Liver (tissue), 10 donors: ENCODE measurements at places on chromosomes 5 and 9. TPM values are rescaled to one million over a fixed set of nuclear protein-coding genes. Genes with fewer than 3 reads are reported as not detected.

The PCDHGA1 gene
- total RNA-seq, result 0.05 TPM

The ADGRD2 gene
- not detected for total RNA-seq

The SOX30 gene
- total RNA-seq, result not detected

The NDST1 gene
- 39.5 TPM for total RNA-seq

The CATSPER3 gene
- total RNA-seq, result 0.33 TPM

The KCNV2 gene
- total RNA-seq, result not detected

The VLDLR gene
- total RNA-seq, result 0.70 TPM

DNA sequence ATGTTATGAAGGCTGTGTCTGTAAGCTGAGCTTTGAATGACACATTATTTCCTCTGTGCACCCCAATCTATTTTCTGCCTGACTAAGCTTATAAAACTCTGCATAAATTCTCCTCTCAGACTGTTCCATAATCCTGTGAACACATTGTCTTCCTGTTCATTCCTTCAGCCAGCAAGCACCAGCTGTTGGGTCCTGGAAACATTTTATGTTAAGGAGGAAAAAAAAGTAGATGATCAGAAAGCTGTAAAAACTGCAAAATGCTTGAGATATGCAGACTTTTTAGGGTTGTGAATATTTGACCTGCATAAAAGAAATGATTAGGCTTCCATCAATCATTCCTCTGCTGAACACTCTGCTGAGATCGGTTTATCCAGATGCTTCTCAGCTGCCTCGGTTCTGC, 1246.0 kb upstream of the DMAC1 start:
- no peak for DNase-seq

DNA sequence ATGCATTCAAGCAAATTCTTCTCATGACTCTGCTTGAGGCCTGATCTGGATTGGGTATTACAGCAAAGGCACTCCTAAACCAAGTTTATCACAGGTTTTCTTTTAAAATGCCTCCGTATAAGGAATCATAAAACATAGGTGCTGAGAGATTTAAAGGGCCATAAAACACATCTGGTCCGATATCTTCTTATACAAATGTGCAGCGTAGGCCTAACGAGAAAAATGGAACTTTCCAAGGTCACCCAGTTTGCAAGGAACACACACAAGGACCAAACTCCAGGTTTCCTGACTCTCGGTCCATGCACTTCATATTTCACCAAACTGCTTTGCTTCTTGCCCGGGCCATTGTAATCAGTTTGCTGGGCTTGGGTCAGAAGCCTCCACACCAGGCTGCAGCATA, 22.1 kb downstream of the SH3RF2 start:
- no peak for DNase-seq

DNA sequence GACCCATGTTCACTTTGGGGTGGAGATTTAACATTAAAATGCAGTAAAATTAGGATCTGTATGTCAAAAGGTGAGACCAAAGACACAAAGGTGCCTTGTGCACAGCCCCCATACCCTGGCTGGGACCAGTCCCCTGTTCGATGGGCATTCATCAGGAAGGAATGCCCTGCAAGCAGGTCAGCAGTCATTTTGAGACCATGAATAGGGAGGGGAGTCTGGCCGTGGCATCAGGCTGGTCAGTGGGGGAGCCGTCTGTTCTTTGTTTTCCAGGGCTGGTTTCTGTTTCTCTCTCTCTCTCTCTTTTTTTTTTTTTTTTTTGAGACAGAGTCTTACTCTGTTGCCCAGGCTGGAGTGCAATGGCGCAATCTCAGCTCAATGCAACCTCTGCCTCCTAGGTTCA, 68.9 kb upstream of the GOLM1 start:
- DNase-seq, result no peak

DNA sequence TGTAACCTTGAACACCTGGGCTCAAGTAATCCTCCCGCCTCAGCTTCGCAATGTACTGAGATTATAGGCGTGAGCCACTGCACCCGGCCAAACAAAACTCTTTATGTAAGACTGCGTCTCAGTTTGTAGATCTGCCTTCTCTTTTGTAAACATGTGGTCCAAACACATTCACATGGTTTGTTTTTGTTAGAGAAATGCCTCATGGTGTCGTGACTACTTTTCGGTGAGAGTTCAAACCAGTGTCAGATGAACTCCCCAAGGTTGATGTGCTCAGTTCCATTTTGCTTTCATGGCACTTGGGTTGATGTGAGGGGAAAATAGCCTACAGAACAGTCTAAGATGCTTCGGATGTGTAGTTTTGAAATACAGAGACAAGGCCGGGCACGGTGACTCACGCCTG, 231.6 kb downstream of the GOLPH3 start:
- no peak for DNase-seq

DNA sequence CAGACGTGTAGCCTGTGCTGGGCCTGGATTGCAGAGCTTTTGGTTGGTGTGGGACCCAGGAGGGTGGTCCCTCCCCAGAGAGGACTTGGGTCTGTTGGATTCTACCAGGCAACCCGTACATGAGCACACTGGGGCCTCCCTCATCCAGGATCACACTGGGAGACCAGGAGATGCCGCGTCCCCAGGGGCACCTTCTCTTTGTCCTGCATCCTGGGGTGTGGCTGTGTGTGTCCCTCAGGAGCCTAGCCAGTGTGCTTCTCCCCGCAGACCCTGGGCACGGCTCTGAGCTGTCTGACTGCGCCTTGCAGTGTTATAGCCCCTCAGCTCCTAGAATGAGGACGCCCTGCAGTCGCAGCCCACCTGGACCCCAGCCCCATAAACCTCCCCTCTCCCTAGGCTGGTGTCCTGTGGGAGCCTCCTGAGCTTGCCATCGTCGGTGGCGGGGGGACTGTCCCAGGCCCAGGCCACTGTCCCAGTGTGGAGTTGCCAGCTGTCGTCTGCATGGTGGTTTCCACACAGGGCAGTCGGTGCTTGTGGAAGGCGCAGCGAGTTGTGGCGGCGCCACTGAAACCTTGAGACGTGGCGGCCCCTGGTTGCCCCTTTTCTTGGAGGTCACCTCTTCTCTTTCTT, 27.6 kb downstream of the CEP72 start:
- DNase-seq, result no peak

DNA sequence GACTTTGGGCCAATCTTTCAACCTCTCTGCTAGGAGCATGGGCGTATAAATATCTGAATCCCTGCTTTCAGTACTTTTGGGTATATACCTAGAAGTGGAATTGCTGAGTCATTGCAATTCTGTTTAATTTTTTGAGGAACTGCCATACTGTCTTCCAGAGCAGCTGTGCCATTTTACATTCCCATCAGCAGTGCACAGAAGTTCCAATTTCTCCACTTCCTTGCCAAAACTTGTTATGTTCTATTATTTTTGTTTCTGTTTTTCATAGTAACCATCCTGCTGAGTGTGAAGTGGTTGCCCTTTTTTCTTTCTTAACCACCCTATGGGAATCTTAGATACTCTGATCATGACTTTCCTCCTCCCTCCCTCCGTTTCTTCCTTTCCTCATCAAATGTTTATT, 11.1 kb upstream of the CCIN start:
- no peak for DNase-seq
